ENCODE measurements at places on chromosomes 2 and 18.
A peak's percentile ranks its signal among the peaks of the same experiment; 100 is the strongest.

DNA sequence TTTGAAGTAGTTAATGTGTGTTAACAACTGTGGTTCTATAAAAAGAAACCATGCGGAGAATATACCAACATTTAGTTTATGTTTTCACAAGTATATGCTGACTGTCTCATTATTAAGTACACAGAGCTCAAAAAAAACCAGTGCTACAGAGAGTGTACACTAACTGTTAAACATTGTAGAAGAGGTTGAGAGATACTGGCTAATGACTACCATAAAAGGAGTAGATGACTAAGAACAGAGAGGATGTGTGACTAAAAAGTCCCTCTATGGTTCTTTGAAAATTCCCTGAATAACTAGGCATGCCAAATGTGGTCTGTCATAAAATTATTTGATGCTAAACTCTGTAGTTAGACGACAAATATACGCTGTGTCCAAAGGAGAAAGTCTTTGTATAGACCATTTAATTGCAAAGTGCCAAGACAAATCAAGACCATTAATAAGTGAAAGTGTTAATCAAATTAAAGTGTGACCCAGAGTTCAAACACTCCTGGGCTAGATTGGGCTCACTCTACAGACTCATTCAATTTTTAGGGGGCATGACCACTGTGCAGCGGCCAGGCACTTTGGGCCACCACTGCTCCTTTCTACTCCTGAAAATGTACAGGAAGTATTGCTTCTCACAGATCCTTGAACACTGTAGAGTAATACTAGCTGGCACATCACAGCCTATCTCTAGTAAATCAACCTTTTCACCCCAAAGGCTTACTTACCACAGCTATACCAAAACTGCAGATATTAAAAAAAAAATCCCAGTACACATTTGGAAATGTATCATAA lies 45.1 kb upstream of the SERTAD2 start:
- DNase-seq, result no peak

DNA sequence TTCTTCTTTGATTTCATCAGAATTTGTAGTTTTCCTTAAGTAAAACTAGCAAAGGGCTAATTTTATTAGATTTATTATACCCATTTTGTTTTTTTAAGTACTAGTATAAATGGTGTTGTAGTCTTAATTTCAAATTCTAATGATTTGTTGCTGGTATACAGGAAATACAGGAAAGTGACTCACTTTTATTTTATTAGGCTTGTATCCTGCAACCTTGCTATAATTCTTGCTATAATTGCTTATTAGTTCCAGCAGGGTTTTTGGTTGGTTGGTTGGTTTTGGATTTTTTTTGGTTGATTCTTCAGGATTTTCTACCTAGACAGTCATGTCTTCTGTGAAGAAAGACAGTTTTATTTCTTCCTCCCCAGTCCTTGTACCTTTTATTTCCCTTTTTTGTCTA lies 110.6 kb upstream of the IL1R2 start:
- DNase-seq, result no peak

GRCh38 chr2:62857139-62857931 lies 151.8 kb downstream of the EHBP1 start:
- DNase-seq, result no peak

GRCh38 chr2:2804528-2804927 lies 473.5 kb upstream of the MYT1L start:
- peak; percentile 14 for DNase-seq

DNA sequence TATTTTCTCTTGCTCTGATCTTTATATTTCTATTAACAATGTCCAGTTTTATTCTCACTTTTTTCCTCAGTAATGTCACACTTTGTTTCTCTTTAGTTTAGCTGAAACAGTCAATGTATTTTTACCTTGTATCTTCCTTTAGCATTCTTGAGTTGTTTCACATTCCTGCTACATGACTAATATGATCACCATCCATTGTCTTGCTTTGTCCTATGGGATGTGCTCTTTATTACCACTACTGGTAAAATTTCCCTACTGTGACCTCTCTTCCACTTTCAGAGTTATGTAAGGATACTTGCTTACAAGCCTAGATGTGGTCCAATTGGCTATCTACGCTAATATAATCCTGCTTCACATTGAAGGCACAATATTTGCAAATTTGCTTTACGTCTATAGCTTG lies 457.9 kb downstream of the PIK3C3 start:
- DNase-seq, result no peak

GRCh38 chr18:52222211-52222610 lies 117.8 kb upstream of the DCC start:
- no peak for DNase-seq

GRCh38 chr2:138496096-138496651 lies 5.4 kb upstream of the SPOPL start:
- DNase-seq, result no peak

DNA sequence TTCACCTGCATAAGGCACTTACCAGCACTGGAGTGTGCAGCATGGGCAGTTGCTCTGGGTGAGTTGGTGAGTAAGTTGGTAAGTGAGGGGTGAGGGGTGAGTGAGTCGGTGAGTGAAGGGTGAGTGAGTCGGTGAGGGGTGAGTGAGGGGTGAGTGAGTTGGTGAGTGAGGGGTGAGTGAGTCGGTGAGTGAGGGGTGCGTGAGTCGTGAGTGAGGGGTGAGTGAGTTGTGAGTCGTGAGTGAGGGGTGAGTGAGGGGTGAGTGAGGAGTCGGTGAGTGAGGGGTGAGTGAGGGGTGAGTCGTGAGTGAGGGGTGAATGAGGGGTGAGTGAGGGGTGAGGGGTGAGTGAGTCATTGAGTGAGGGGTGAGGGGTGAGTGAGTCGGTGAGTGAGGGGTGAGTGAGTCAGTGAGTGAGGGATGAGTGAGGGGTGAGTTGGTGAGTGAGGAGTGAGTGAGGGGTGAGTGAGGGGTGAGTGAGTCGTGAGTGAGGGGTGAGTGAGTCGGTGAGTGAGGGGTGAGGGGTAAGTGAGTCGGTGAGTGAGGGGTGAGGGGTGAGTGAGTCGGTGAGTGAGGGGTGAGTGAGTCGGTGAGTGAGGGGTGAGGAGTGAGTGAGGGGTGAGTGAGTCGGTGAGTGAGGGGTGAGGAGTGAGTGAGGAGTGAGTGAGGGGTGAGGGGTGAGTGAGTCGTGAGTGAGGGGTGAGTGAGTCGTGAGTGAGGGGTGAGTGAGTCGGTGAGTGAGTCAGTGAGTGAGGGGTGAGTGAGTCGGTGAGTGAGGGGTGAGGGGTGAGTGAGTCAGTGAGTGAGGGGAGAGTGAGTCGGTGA lies 17.1 kb downstream of the THAP4 start:
- no peak for DNase-seq

DNA sequence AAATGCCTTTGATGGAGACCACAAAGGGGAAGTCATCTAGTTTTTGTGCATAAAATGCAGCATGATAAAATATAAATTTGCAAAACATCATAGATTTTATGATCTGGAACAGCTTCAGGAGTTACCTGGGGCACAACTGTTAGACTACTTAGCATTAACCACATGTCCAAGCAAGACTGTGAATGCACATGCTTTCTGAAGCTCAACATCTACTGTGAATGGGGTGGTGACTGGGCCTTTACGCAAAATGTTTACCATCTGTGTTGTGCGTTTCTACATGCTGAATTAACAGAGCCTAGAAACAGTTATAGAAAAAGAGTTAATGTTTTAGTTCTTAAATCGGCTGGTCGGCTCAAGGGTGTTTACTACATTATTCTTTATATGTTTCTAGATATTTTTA lies 45.5 kb downstream of the KCTD1 start:
- no peak for DNase-seq

DNA sequence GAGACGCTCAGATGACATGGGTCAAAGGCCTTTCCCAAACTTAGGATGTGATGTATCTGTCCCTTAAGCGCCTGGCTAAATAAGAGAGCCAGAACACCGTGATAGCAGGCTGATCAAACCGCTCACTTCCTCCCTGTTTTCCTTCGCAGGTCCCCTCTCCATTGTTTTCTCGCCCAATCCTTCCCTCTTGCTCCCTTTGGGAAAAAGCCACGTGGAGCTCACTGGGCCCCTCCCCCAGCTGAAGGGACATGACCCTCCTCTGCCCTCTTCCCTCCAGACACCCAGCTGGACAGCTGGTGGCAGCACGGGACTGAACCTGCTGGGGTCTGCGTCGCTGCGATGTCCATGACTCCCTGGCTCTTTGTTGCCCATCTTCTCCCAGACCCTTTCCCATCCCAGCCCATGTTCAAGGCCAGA lies 201.7 kb downstream of the TNS1 start:
- DNase-seq, result peak; percentile 60

DNA sequence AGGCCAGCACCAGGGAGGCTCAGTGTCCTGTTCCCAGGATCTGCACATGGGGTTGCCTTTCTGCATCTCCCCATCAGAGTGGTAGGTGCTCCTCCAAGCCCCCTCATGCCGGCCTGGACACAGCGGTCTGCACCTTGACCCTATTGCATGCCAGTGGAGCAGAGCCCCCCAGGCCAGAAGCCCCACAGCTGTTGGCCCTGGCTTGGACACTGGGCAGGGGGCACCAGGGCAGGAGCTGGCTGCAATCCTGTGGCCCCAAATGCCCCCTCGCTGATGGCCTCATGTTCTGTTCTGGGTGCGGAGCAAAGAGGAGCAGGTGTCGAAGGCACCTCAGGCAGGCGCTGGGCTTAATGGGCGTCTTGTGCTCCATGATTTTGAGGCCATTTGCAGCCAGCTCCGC lies 62.7 kb downstream of the CCDC74A start:
- no peak for DNase-seq

DNA sequence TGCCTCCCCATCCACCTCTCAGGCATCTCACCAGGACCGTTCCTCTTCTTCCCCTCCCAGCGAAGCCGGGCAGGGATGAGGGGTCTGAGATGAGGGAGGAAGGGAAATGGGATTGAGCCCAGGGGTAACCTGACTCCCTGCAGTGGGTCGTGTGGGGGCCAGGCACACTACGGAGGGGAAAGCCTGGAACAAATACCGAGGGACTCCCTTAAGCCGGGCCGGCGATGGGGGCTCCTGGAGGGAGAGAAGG lies 250 bp upstream of the SPEG start:
- DNase-seq, result peak; percentile 78

GRCh38 chr2:222295368-222296062 lies 3.3 kb downstream of the PAX3 start:
- DNase-seq, result peak; percentile 66

DNA sequence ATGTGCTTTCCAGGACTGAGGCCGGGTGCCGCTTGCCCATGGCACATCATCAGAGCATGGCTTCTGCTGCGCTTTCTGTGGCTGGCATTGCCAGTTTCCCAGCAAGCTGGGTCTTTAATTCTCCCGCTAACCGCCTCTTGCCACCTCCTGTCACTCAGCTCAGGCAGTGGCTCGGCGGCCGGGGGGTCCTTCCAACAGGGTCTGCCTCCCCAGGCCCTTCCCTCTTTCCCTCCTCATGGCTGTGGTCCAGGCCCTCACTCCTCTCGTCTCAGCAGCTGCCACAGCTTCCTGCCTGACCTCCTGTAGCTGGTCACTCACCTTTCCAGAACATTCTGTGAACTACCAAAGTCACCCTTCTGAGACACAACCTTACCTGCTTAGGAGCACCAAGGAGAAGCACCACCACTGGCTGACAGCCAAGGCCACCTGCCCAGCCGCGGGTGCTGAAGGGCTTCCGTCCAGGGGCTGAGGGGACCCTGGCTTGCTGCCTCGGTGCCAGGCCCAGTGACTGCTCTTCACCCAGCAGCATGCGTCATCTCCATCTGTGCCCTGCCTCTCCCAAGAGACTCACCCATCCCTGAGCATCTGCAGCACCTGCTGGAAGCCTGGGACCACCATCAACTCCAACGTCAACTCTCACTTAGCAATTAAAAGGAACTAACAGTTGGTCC lies 22.6 kb downstream of the CHMP1B start:
- no peak for DNase-seq

- no peak for DNase-seq
These were observed 29.8 kb downstream of the AGAP1 start for GRCh38 chr2:235523486-235524150.

DNA sequence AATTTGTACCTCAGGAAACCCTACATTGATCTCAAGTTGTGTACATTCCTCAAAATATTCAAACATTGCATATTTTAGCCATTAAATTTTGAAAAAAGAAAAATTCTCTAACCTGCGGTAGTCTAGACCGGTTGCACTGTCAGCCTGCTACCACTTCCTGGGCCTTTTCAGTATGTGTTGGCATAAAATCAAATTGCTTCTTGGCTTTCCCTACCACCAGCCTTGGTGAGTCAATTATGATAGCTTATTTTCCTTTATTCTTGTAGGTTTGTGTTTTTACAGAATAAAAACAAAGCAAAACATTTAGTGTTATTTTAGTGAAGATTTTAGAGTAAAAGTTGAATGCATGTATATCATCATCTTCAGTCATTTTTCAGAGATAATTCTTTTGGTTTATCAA lies 61.2 kb downstream of the FAM171B start:
- no peak for DNase-seq

GRCh38 chr18:43192408-43192807 lies 76.9 kb upstream of the RIT2 start:
- DNase-seq, result no peak

DNA sequence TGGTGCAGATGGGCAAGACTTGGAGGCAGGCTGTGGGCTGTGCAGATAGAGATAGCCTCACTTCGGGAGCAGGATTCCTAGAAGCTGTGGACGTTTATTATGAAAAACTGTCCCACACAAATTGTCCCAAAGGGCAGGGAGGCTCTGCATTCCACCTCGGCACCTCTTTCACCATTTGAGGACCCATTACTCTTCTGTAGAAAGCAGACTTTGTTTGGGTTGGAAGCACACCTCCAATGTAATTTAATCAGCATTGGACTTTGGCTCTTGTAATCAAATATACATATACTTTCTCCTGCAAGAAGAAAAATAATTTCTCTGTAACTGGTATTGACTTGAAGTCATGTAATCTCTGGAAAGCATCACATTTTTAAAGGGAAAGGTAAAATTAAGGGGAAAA lies 8.5 kb downstream of the ONECUT2 start:
- DNase-seq, result no peak

GRCh38 chr18:75407468-75408437 lies 19.8 kb downstream of the SMIM21 start:
- peak; percentile 71 for DNase-seq

DNA sequence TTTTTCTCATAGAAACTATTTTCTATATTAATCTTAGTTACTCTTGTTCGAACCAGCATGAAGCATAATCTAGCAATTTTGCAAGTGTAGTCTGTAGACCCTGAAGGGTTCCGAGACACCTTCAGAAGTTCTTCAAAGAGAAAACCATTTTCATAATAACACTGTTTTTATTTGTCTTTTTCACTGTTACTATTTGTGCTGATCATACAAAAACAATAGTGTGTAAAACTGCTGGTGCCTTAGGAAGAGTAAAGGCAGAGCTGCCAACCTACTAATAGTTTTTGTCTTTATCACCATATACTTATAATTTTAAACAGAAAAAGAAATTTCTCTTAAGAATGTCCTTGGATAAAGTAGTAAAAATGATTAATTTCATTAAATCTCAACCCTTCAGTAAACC lies 218.9 kb downstream of the ZNF385B start:
- DNase-seq, result no peak

GRCh38 chr2:211652327-211652726 lies 886.3 kb downstream of the ERBB4 start:
- DNase-seq, result no peak

DNA sequence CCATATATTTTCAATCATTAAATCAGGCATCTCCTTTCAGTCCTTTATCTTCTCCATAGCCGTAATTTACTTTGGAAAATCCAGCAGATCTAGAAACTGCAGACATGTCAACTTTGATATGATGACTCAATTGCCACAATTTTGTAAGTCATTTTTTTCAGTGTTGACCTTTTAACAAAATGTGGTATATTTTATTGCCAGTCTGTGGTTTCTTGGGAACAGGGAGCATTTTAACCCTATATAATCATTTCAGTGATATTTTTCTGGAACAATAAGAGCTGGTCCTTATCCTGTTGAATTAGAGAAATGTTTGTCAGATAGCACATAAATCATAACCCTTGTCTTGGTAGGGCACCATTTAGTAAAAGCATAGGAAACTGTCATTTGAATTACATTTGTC lies 90.9 kb upstream of the UBXN4 start:
- no peak for DNase-seq
